ENCODE measurements at places on chromosomes 6 and 20.

GRCh38 chr20:22106308-22106938 is 401.0 kb downstream of the PAX1 start:
- peak; percentile 70 for DNase-seq

- DNase-seq = no peak
These were observed 16.7 kb upstream of the LMBRD1 start for GRCh38 chr6:69813508-69813907.

DNA sequence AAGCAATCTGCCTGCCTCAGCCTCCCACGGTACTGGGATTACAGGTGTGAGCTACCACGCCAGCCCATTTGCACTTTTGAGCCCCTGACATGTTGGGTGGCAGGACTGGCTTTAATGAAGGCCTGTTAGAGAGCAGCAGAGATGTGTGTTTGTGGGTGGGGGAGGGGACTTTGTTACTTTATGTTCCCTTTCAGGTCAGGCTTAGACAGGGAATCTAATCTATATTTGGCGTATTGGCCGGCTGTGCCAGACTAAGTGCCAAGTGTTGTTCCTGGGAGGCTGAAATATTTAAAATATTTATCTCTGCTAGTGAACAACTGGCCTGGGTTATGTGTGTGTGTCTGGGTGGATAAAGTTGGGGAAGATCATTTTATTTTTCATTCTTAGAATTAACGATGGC is 6.1 kb downstream of the GMPR start:
- DNase-seq = no peak

DNA sequence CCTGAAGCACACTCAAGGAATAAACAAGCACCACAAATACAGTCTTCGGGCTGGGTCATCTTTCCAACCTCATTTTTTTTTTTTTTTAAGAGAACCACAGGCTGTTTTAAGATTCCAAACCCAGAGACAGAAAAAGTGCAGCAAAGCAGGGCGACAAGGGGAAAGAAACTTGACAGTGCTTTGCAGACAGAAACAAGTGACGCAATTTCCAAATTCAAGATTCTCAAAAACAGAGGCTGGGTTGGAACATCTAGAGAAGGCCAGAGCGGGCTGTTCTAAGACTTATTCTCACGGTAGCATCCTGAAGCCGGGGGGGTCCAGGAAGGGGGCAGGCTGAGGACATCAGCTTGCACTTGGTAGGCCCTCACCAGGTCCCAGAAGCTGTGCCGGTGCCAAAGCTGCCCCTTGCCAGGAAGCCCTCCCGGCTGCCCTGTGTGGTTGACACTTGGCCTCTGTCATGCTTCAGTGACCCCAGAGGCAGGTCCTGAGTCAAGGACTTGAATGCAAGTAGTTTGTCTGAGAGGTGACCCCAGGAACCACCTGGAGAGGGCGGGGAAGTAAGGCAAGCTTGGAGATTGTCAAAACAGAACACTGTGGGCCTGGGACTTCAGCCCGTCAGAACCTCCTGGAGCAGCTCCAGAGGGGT is 50.5 kb downstream of the BMP7 start:
- no peak for DNase-seq

DNA sequence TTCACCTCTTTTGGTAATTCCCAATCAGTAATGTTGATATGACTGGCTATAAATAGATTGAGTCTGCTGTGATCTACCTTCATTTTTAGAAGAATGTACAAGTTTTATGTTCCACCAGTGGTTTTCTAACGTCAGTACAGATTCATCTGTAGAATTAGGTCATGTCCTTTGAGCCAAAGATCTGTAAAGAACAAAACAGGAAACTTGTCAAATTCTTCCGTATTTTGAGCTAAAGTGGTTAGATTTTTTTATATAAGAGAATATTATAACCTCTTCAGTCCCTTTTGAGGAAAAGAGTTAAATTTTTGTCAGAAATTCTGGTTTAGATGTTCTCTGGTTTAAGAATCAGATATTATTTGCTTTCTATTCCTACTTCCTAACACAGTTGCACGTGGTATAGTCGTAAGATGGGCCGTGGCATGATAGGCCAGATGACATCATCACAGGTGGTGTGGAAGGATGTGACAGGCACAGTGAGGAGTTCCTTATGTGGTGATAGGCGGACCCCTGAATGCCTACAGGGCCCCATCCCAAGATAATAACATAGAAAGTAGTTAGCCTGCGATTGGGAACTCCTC is 62.3 kb downstream of the SNX9 start:
- DNase-seq = no peak

GRCh38 chr20:46694484-46694883 is 5.2 kb upstream of the TP53RK start:
- no peak for DNase-seq

GRCh38 chr6:9521152-9521530 is 893.7 kb downstream of the TFAP2A start:
- DNase-seq = no peak

DNA sequence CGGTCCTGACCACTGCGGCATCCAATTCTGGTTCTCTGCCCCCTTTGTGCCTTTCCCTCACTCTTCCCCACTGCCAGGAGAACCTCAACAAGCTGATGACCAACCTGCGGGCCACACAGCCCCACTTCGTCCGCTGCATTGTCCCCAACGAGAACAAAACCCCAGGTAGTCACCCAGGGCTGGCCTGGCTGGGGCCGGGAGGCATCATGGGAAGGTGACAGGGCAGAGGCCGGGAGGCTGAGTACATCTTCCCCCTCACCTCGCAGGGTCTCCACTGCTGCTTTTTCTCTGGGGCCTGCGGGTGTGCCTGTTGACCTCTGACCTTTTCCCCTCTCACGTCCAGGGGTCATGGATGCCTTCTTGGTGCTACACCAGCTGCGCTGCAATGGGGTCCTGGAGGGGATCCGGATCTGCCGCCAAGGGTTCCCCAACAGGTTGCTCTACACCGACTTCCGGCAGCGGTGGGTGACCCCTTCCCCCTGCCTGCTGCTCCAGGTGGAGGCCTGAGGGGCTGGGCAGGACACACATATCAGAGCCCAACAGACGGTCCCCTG is 35.1 kb downstream of the MYH7B start:
- no peak for DNase-seq

GRCh38 chr20:1995531-1996310 is 1.9 kb upstream of the PDYN start:
- DNase-seq = no peak

GRCh38 chr20:33908336-33908735 is 85.4 kb upstream of the RALY start:
- no peak for DNase-seq

GRCh38 chr6:112600168-112600567 is 253.0 kb downstream of the RFPL4B start:
- peak; percentile 44 for DNase-seq

GRCh38 chr6:99882128-99882702 is 111.8 kb downstream of the MCHR2 start:
- no peak for DNase-seq

GRCh38 chr20:24648481-24648880 is 179.1 kb downstream of the SYNDIG1 start:
- no peak for DNase-seq

DNA sequence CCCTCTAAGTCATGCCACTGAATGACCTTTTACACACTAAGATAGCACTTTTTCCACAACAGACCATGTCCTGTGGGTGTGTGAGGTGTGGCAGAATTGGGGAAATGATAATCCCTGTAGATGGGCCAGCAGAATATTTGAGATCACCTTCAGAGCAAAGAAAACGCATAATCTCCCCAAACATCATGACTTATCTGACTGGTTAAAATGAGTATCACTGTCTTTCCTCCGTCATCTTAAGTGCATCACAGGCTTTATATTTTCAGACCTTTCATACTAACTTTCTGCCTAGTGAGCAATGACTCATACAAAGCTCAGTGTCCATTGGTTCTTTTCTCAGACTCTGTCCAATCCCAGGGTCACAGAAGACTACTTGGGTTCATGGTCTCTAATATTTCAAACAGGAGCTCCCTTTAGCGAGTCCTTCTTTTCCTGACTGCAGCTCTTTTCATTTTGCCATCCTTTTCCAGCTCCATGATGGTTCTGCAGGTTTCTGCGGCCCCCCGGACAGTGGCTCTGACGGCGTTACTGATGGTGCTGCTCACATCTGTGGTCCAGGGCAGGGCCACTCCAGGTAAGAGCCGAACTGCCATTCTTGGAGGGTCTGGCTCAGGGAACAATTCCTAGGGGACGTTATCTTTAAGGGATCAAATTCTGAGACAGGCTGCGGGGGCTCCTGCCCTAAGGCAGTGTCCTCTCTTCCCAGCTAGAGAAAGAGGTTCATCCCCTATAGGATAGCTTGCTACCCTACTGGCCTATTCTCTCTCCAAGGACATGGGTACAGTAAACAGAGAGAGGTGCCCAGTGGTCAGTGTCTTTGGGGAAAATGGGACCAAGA is at the start of gene HLA-DPB1:
Gene HLA-DPB1, plus strand, starts transcription at position 423 of the 838 bp plus-strand sequence. Its CDS starts 52 bp downstream, at position 475.
- peak; percentile 52 for DNase-seq

- DNase-seq = no peak
These were observed 5.2 kb downstream of the BCAS4 start for GRCh38 chr20:50799890-50800550.

DNA sequence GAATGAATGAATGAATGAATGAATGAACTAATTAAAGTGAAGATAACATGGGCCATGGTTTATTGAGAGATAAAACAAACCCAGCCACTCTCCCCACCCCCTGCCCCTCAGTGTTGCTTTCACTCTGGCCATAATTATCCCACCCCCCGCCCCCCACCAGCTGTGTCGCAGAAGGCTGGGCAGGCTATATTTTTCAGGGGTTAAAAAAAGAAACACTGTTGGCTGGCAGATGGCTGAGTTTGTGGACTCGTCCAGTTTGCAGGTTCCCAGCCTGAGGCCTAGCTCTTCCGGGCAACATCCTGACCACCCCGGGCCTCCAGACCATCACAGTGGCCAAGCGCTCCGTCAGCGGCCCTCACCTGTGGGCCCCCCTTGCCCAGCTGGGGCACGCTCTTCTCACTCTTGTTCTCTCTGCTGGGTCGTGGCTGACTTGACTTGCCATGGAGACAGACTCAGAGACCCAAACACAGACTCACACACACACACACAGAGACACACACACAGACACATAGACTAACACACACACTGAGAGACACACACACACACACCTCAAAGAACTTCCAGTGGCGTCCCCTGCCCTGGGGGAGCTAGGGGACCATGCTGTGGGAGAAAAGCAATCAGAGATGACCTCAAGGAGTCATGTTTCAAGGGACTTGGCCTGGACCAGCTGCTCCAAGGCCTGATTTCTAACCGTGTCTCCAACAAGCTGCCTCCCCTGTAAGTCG is 2.2 kb upstream of the GRM4 start:
- DNase-seq = no peak

DNA sequence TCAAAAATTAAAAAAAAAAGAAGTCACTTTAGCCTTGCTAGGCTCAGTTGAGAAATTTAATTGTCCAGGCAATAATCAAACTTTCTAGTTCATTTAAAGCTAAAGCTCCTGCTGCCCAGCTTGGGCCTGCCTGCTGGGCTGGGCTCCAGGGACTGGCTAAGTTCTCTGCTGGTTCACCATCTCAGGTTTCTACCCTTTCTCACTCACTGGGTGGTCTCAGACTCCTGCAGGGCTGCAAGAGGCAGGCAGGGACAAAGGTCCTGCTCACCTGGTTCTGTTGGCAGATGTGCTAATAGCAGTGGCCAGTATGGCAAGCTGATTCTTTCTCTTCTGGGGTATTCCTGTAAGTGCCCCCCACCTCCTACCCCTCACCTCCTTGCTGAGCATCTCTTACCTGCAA is 21.2 kb upstream of the RTF2 start:
- DNase-seq = no peak

GRCh38 chr6:131410785-131411184 is 162.2 kb upstream of the ARG1 start:
- DNase-seq = no peak

DNA sequence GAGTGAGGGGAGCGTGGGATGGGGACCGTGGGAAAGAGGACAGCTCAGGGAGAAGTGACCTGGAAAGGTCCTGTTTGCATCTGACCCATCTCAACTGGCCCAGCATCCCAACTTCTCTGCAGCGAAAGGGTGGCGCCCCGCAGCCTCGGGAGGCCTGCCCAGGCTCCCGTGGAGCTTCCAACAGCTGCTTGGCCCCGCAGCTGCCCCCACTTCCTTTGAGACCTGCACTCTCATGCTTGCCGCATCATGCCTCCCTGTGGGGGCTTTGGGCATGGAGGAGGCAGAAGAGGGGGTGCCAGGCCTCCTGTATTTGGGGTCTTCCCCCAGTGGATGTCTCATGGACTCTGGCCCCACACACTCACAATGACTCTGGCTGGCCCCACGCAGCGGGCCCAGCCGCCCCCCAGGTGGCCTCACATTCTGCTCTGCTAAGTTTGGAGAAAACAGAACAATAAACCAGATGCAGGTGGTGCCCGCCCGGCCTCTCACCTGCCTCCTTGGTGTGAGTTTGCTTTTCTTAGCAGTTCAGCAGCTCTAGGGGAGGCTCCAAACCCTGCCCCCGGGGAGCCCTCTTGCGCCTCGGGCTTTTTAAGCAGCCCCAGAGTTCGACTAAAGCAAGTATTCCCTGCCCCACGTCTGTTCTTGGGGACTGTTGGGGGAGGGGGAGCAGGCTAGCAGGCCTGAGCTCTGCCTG is 40.7 kb downstream of the CPXM1 start:
- DNase-seq = no peak

DNA sequence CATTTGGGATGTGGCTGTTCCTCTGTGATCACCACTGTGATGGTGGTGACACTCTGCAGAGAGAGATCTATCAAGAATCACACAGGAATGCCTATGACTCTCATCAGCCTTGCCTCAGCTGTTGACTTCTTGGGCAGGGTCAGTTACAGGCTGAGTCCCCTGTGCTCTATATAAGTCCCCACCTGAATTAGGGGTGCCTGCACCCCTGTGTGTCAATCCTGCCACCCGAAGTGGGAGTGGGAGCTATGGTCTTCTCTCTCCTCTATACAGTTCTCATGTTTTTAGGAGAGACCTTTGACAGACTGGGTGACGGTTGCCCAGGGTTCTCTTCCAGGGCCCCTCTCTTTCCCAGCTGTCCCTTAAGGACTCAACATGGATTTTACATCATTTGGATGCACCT is 173.8 kb downstream of the ZDHHC14 start:
- DNase-seq = no peak

DNA sequence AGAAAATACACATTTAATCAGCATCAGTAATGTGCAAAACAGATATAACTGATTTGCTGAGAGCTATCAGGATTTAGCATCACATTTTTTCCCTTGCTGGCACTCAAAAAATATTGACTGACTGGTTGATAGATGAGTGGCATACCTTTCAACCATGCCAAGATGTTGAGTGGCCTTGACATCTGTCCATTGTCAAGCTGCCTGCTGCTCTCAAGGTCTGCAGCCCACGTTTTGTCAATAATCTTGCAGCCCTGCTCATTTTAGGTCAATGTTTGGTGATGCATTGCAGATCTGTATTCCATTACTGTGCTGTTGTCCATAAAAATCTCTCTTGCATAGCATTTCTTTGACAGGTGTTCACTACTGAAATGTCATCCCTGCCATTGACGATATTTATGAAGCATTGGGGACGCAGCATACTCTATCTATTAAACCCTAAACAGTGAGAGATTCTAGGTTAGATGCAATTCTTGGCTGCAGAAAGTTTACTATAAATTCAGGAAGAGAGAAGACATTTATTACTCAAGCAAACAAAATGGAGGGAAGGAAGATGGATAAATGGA is 111.6 kb downstream of the BFSP1 start:
- DNase-seq = peak; percentile 72

GRCh38 chr6:56102216-56102615 is 145.2 kb downstream of the COL21A1 start:
- no peak for DNase-seq
